Activated CD8-positive, alpha-beta memory T cell treated with anti-CD3 and anti-CD28 coated beads for 36 hours (primary cell): ENCODE measurements at places on chromosomes 3 and 15. TPM values are rescaled to one million over a fixed set of nuclear protein-coding genes. Genes with fewer than 3 reads are reported as not detected.

The CLRN1 gene
- total RNA-seq: not detected

The TAMM41 gene
- total RNA-seq: 24.7 TPM

The ARPP21 gene
- total RNA-seq: not detected

The RYR3 gene
- not detected for total RNA-seq

The OIP5 gene
- 18.7 TPM for total RNA-seq

The DUOXA2 gene
- total RNA-seq: not detected

The WDR49 gene
- not detected for total RNA-seq

The ARMC8 gene
- total RNA-seq: 49.9 TPM

The GATA2 gene
- total RNA-seq: 0.08 TPM

The TMEM207 gene
- total RNA-seq: not detected

The ZNF385D gene
- total RNA-seq: not detected

The GPR15 gene
- total RNA-seq: 5.0 TPM

The CNTN4 gene
- total RNA-seq: not detected

The GOLGA8J gene
- not detected for total RNA-seq

The MAP3K13 gene
- total RNA-seq: 15.7 TPM

The TEX55 gene
- not detected for total RNA-seq

The PPP1R14D gene
- total RNA-seq: not detected

The PLSCR2 gene
- not detected for total RNA-seq

The CORO2B gene
- not detected for total RNA-seq

The DOCK3 gene
- 2.1 TPM for total RNA-seq

The ACSBG1 gene
- total RNA-seq: not detected

The GOLGA6L7 gene
- total RNA-seq: not detected

The ADIPOQ gene
- not detected for total RNA-seq

The SAMD7 gene
- not detected for total RNA-seq

The ARHGAP11A gene
- total RNA-seq: 110 TPM

The ACAP2 gene
- total RNA-seq: 35.3 TPM

The DLL4 gene
- total RNA-seq: not detected

The PLXNB1 gene
- total RNA-seq: 4.9 TPM

The DZIP1L gene
- 0.21 TPM for total RNA-seq

The KCNMB3 gene
- total RNA-seq: 0.76 TPM

The LRTM1 gene
- not detected for total RNA-seq

The KLF15 gene
- 0.34 TPM for total RNA-seq

The GHSR gene
- not detected for total RNA-seq
